ENCODE measurements at places on chromosomes 5 and 9.

DNA sequence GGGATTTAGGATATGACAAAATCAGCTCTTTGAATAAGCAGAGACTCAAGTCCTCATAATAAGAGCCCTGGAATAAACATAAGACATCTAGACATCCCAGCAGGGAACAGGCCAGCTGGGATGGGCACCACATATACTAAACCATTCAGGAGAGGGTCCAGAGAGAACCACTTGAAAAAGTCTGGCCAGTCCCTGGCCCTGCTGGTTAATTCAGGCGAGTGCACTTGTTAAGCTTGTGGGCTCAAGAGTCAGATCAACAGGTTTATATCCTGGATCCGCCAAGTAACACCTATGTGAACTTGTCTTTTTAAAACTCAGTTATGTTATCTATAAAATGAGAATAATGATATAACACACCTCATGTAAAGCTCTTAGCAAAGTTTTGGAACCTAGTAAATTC, 63.3 kb downstream of the CAVIN4 start:
- no peak for DNase-seq

DNA sequence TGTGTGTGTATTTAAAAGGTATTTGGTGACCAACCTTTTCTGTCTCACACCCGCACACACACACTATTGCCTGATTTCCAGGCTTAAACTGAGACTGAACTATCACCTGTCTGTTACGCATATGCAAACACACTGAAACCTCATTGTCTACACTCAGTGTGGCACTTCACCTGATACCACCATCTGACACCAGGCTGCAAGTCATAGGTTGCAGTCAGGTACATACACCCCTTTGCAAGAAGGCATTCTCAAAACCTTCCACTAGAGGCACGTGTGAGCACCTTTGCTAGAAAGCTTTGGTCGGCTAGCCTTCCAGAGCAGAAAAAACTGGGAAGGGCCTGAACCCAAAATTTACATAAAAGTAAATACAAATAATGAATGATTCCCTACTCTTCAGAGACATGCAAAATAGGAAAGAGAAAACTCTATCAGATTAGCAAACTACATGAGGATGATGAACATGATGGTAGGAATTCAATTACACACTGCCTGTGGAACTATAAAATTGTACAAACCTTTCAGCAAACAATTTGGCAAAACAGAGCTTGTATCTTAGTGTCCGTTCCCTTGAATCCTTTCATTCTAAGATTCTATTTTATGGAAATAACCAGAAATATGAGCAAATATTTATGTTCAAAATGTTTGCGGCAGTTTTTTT, 5.9 kb upstream of the FOXD1 start:
- no peak for DNase-seq

DNA sequence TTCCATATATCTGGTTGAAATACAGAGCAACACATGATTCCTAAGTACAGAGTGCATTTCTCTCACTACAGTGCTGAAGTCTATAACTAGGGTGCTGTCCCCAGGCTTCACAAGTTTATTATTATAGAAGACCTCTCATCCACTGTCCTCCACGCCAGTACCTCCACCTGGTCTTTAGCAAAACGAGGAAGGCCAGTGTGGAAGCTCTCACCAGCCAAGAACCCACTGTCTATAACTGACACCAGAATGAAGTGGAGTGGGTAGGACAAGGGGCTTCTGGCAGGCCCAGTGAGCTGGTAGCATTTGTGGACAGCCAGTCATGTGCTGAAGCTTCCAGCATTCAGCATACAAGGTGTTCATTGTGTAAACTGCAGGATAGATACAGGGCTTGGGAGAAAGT, 430.7 kb downstream of the GADD45G start:
- DNase-seq, result no peak

DNA sequence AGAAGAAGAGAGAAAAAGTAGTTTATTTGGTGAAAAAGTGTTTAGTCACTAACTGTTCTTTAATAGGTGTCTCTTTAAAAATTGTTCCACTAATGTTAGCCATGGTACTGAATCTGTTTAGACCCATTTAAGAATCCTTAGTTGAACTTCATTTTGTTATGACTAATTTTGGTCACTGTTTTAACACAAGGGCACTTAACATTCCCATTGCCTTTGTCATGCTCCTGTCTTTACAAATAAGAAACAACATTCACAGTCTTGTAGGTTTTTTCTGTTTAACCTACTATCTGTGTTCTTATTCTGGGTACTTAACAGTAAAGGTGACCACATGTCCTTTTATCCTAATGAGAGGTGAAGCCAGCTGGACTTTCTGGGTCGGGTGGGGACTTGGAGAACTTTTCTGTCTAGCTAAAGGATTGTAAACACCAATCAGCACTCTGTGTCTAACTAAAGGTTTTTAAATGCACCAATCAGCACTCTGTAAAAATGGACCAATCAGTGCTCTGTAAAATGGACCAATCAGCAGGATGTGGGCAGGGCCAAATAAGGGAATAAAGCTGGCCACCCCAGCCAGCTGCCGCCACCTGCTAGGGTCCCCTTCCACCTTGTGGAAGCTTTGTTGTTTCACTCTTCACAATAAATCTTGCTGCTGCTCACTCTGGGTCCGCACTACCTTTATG, 116.7 kb downstream of the WDR70 start:
- no peak for DNase-seq

DNA sequence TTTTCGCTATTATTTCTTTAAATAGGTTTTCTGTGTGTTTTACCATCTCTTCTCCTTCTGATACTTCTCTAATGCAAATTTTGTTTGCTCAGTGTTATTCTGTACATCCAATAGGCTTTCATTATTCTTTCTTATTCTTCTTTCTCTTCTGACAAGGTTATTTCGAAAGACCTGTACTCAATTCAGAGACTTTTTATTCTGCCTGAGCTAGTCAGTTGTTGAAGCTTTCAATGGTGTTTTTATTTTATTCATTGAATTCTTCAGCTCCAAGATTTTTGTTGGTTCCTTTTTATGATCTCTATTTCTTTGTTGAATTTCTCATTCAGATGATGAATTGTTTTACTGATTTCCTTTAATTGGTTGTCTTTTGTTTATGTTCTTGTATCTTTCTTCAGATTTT, 706.2 kb downstream of the NR2F1-AS1 start:
- no peak for DNase-seq

Measured in posterior cingulate gyrus (tissue), 11 donors.